SJSA1 (cell line): ENCODE measurements at places on chromosomes 2 and 18. TPM values are rescaled to one million over a fixed set of nuclear protein-coding genes. Genes with fewer than 3 reads are reported as not detected.

UPP2 gene
- total RNA-seq = not detected in 2 replicates

IL1RL1 gene
- total RNA-seq = not detected in 2 replicates

UCN gene
- total RNA-seq = 0.21 and 6.8 TPM in 2 replicates

ABCA12 gene
- 0.11 TPM in 1 of 2 replicates, not detected in the other for total RNA-seq

APCDD1 gene
- not detected in 2 replicates for total RNA-seq

DAW1 gene
- 0.16 TPM in 2 replicates for total RNA-seq
